Mucosa of gallbladder (tissue), 1 donor: ENCODE measurements at places on chromosomes 2 and 18.

GRCh38 chr18:58257461-58257860 lies 213.4 kb downstream of the NEDD4L start:
- DNase-seq = no peak

DNA sequence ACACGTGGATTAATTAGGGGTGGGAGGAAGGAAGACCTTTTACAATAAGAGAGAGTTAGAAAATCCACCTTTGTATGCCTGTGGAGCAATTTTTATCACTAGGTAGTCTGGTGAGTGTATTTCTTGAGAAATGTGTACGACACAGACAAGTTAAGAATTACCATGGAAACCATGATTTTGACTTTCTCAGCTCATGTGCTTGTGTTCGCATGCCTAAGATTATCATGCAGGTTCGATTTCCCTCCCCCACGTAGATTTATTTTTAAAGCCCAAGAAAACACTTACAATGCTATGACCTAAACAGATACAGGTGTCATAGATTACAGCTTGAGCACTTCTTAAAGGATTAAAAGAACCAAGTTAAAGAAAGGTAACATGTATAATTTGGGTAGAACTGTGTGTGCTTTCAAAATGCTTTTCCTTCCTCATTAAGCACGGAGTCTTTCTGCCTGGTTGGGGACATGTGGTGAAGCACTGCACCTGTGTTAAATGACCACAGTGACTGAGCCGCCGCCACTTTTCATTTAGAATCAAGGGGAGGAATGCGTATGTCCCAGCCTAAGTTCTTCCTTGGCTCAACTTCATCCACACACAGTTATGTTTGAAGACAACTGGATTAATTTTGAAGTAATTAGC lies 16.6 kb downstream of the SERTAD2 start:
- DNase-seq = no peak

GRCh38 chr2:4358837-4359236 lies 655.5 kb downstream of the DCDC2C start:
- DNase-seq = no peak

DNA sequence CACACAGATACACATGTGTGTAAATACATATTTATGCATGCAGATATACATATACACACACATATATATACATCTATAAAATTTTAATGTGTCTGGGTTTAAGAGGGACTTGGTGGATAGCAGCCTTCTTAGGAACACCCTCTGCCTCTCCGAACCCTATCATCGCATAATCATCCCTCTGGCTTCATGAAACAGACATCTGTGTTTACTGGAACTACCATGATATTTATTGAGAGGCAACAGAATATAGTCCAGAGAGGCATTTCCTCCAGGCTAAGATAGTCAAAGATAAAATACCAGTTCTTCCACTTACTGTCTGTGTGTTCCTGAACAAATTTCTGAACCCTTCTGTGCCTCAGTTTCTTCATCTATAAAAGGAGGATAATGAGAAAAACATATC lies 239.0 kb upstream of the FANCL start:
- DNase-seq = no peak
